ENCODE measurements at places on chromosomes 12 and 14. TPM values are rescaled to one million over a fixed set of nuclear protein-coding genes. Genes with fewer than 3 reads are reported as not detected.

GRCh38 chr12:115384391-115384790 is 700.4 kb upstream of the TBX3 start:
- no peak for DNase-seq
- no peaks in the 10 kb centered on the region for H3K36me3 ChIP-seq
- H3K27ac ChIP-seq: no peak overlapping the region

- H3K4me1 ChIP-seq: peaks cover 22% of the 10 kb centered on the region
- H3K36me3 ChIP-seq: no peaks in the 10 kb centered on the region
- peak; percentile 30 for DNase-seq
- no peak overlapping the region for H3K4me3 ChIP-seq
- H3K27ac ChIP-seq: no peak overlapping the region
These were observed 3.0 kb upstream of the METTL17 start for GRCh38 chr14:20986811-20987210.

- peaks cover 36% of the 10 kb centered on the region for H3K4me1 ChIP-seq
- no peak for DNase-seq
- H3K27ac ChIP-seq: peak overlapping the region; percentile 92
- H3K36me3 ChIP-seq: peaks cover 10% of the 10 kb centered on the region
- H3K4me3 ChIP-seq: no peak overlapping the region
- H3K27me3 ChIP-seq: no peaks in the 10 kb centered on the region
These were observed 1.5 kb upstream of the SUPT16H start for GRCh38 chr14:21385188-21385904.

DNA sequence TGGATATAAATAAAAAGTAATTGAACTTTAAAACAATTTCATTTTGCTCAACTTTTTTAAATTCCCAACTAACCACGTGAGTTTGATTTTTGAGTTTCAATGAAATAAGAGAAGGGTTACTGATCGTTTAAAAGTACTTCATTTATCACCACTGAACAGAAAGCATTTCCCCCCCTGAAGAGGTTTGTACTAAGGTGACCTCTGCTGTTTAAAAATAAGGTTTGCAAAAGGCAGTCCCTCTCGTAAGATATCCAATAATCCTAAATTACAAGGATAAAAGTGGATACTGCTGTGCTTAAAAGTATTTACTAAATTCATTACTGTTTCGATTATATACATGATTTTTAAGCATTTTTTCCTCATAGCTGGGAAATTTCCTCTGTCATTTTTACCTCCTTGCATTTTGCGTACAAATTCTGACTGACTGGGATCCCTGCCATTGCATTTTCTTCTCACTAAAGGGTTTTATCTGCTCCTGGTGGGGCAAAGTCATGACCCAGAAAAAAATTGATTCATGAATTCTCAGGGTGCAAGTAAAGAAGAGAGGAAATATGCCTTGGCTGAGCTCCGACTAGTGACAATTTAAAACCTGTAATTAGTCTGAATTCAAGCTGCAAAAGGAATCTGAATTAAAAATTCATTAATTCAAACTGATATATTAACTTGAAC is 463.8 kb downstream of the PRKD1 start:
- no peaks in the 10 kb centered on the region for H3K4me1 ChIP-seq
- H3K4me3 ChIP-seq: no peak overlapping the region
- no peak for DNase-seq
- H3K27ac ChIP-seq: no peak overlapping the region
- H3K36me3 ChIP-seq: no peaks in the 10 kb centered on the region
- no peaks in the 10 kb centered on the region for H3K27me3 ChIP-seq

GRCh38 chr14:75626863-75627262 is 33.8 kb downstream of the ERG28 start:
- H3K4me3 ChIP-seq: no peak overlapping the region
- H3K27ac ChIP-seq: peak overlapping the region; percentile 48
- H3K4me1 ChIP-seq: peaks cover 69% of the 10 kb centered on the region
- H3K27me3 ChIP-seq: no peaks in the 10 kb centered on the region
- no peak for DNase-seq

- DNase-seq: no peak
- no peak overlapping the region for H3K27ac ChIP-seq
- H3K27me3 ChIP-seq: peaks cover 3% of the 10 kb centered on the region
- H3K4me1 ChIP-seq: peaks cover 29% of the 10 kb centered on the region
- H3K4me3 ChIP-seq: no peak overlapping the region
These were observed 42.1 kb upstream of the SOCS2 start for GRCh38 chr12:93530358-93530757.

- H3K27me3 ChIP-seq: no peaks in the 10 kb centered on the region
- no peak for DNase-seq
- H3K4me1 ChIP-seq: peaks cover 10% of the 10 kb centered on the region
- no peak overlapping the region for H3K27ac ChIP-seq
- H3K36me3 ChIP-seq: peaks cover 74% of the 10 kb centered on the region
These were observed 17.1 kb downstream of the MRPL42 start for GRCh38 chr12:93484315-93484981.

- H3K27ac ChIP-seq: no peak overlapping the region
- H3K4me3 ChIP-seq: no peak overlapping the region
These were observed 31.1 kb upstream of the MAP1LC3B2 start for GRCh38 chr12:116528065-116528464.

DNA sequence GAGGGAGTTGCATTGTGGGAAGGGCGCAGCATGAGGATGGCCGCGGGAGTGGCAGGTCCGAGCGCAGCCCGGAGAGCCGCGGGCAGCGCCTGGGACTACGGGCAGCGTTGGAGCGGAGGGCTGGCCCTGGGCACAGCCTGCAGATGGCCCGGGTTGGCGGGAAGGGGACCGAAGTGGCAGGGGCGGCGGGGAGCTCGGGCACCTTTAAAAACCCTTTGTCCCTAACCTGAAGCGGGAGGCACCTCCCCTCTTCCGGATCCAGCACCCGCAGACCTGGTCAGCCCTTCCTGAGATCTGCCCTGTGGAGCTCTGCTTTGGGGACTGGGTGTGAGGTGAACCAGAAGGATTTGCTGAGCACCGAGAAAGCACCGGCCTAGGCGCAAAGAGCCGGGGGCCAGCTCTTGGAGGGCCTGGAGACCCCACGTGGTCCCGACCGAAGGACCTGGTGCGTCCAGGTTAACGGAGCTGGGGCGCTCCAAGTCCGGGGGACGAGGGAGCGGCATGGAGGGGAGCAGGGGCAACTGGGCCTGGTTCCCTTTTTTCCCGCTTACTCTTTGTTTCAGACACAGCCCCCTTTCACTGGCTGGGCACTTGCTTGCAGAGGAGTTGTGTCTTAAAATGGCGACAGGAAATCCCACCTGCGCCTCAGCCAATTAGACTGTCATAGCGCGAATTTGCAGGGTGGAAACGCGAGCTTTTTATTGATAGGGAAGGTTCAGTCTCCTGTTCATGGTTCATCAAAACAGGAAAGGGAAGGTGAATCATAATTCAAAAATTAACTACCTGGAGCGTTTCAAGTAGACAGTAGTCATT is 792 bp upstream of the SLC38A1 start:
- no peak overlapping the region for H3K27ac ChIP-seq
- H3K36me3 ChIP-seq: no peaks in the 10 kb centered on the region
- DNase-seq: no peak

GRCh38 chr14:66696326-66696725 is 188.4 kb downstream of the GPHN start:
- H3K4me3 ChIP-seq: no peak overlapping the region
- no peaks in the 10 kb centered on the region for H3K27me3 ChIP-seq
- H3K27ac ChIP-seq: no peak overlapping the region
- H3K4me1 ChIP-seq: no peaks in the 10 kb centered on the region
- H3K36me3 ChIP-seq: no peaks in the 10 kb centered on the region
- no peak for DNase-seq

- H3K27me3 ChIP-seq: peaks cover 9% of the 10 kb centered on the region
- H3K36me3 ChIP-seq: no peaks in the 10 kb centered on the region
- H3K4me3 ChIP-seq: no peak overlapping the region
- H3K27ac ChIP-seq: no peak overlapping the region
- no peak for DNase-seq
These were observed 9.0 kb downstream of the BCL11B start for GRCh38 chr14:99262977-99263448.

GRCh38 chr14:91281346-91281745 is 36.8 kb upstream of the GPR68 start:
- H3K27me3 ChIP-seq: no peaks in the 10 kb centered on the region
- no peak overlapping the region for H3K4me3 ChIP-seq
- H3K27ac ChIP-seq: no peak overlapping the region
- peaks cover 71% of the 10 kb centered on the region for H3K36me3 ChIP-seq
- no peak for DNase-seq

DNA sequence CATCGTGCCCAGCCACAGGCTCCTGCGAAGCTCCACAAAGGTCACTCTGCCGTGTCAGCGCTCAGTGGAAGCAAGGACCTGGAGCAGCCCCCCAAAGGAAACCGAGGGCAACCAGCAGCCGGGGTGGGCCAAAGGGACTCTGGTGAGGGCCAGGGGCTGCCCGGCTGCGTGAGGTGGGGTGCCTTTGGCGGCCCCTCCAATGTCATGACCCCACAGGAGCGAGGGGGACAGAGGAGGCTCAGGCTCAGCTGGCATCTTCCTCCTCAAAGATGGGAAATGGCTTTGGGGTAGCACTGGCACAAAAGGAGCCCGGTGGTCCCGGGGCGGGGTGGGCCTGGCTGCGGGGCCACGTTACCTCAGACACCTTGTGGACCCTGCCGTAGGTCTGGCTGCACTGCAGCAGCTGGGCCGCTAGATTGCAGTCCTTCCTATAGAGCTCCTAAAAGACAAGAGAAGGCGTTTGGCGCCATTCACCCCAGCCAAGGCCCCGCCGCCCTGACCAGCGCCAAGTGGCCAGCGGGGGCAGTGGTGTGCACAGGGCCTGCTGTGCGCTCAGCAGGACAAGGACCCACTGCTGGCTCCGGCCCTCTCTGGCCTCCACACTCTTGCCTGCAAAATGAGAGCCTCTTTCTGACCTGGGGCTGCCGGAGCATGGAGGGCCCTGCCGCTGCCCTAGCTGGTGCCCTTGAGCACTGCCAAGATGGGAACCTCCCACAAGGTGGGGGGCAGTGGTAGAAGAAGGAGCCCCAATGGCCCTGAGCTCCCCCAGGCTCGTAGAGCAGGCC is 46.9 kb downstream of the BEGAIN start:
- no peaks in the 10 kb centered on the region for H3K36me3 ChIP-seq
- H3K27ac ChIP-seq: no peak overlapping the region
- no peak overlapping the region for H3K4me3 ChIP-seq
- DNase-seq: peak; percentile 31

DNA sequence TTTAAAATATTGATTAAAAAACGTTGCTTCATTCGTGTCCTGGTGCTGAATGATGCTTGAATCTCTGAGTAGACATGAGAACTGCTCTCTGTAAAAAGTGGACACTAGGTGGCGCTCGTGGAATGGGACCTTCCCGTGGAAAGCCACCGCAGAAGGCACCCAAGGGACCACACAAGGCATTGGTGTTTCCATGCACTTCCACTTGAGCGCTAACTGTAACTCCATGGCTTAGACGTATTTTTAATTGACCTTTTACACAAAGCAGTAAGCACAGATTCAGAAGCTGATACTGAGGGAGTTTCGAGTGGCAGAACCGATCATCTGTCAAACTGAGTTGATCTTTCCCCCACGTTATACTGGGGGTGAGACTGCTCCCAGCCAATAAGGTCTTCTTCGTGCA is 135.3 kb downstream of the PRKCH start:
- no peak overlapping the region for H3K27ac ChIP-seq
- H3K4me3 ChIP-seq: no peak overlapping the region
- peaks cover 8% of the 10 kb centered on the region for H3K4me1 ChIP-seq
- DNase-seq: peak; percentile 60
- no peaks in the 10 kb centered on the region for H3K36me3 ChIP-seq

GRCh38 chr12:62522984-62523383 is 56.4 kb downstream of the MON2 start:
- H3K4me1 ChIP-seq: peaks cover 13% of the 10 kb centered on the region
- no peaks in the 10 kb centered on the region for H3K27me3 ChIP-seq
- H3K4me3 ChIP-seq: no peak overlapping the region
- H3K27ac ChIP-seq: no peak overlapping the region

DNA sequence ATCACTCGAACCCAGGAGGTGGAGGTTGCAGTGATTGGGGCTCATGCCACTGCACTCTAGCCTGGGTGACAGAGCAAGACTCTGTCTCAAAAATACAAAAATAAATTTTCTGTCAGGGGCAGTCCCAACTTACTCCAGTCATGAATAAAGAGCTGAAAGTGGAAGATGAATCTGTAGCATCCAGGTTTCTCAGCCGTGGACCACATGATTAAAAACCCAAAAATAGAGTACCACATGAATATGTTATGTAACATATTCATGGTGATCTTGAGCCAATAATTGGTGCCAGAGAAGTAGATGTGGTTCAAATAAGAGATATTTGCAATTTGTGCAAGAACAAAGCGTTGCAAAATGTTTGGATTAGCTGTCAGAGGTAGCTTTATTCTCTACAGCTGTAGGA is 23.1 kb downstream of the SPIC start:
- no peak overlapping the region for H3K4me3 ChIP-seq
- no peaks in the 10 kb centered on the region for H3K27me3 ChIP-seq
- no peaks in the 10 kb centered on the region for H3K36me3 ChIP-seq
- H3K4me1 ChIP-seq: no peaks in the 10 kb centered on the region

GRCh38 chr12:115335594-115335993 is 651.6 kb upstream of the TBX3 start:
- H3K4me1 ChIP-seq: no peaks in the 10 kb centered on the region
- DNase-seq: no peak
- H3K27me3 ChIP-seq: no peaks in the 10 kb centered on the region
- no peaks in the 10 kb centered on the region for H3K36me3 ChIP-seq
- H3K4me3 ChIP-seq: no peak overlapping the region

GRCh38 chr12:110744151-110744571 is 1.5 kb upstream of the PPP1CC start:
- peak; percentile 69 for DNase-seq
- H3K27ac ChIP-seq: no peak overlapping the region
- H3K4me1 ChIP-seq: peaks cover 42% of the 10 kb centered on the region
- peaks cover 3% of the 10 kb centered on the region for H3K27me3 ChIP-seq

DNA sequence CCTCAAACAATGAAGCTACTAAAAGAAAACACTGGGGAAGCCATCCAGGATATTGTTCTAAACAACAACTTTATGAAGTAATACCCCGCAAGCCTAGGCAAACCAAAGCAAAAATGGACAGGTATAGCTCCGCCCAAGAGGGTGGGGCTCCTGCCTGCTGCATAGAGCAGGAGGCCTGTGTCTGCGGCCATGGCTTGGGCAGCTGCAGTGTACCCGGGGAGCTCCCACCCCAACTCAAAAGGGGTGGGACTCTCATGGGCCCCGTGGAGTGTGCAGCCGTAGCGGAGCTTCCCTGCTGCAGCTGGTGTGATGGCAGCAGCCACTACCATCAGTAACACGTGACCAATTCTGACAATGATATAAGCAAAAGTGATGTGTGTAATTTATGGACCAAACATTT is 264.2 kb upstream of the KITLG start:
- DNase-seq: no peak
- no peaks in the 10 kb centered on the region for H3K36me3 ChIP-seq
- no peak overlapping the region for H3K27ac ChIP-seq
- no peaks in the 10 kb centered on the region for H3K4me1 ChIP-seq

- no peak overlapping the region for H3K27ac ChIP-seq
- no peak for DNase-seq
- H3K36me3 ChIP-seq: peaks cover 63% of the 10 kb centered on the region
- 0 out of 2 replicates have a peak, but pooled peaks cover 10% of the 10 kb centered on the region for H3K4me1 ChIP-seq
- H3K4me3 ChIP-seq: no peak overlapping the region
These were observed 52.6 kb downstream of the SEC23A start for GRCh38 chr14:39050389-39050788.

- no peaks in the 10 kb centered on the region for H3K27me3 ChIP-seq
- no peak overlapping the region for H3K4me3 ChIP-seq
- no peaks in the 10 kb centered on the region for H3K4me1 ChIP-seq
- DNase-seq: no peak
- H3K27ac ChIP-seq: no peak overlapping the region
These were observed 52.1 kb downstream of the NIN start for GRCh38 chr14:50778721-50779483.

LBHD2 gene
- 0.72 TPM for total RNA-seq

DACT1 gene
- not detected for total RNA-seq

MVK gene
- 66.9 TPM for total RNA-seq

BDKRB1 gene
- total RNA-seq: not detected

TAS2R9 gene
- total RNA-seq: 0.11 TPM

OR4E2 gene
- not detected for total RNA-seq
